ENCODE measurements at places on chromosomes 12 and 14.

DNA sequence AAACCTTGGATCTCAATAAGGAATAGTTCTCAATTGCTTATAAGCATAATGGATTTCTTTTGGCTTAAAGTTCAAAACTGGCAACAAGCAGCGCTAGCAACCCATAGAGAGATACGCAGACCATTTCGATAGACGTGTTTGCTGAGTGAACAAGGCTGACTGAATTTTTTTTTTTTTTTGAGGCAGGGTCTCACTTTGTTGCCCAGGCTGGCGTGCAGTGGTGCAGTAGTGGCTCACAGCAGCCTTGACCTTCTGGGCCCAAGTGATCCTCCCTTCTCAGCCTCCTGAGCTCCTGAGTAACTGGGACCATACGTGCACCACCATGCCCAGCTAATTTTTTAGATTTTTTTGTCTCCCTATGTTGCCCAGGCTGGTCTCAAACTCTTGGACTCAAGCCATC, 1.4 kb upstream of the AKAP5 start:
- DNase-seq: no peak

GRCh38 chr12:91120781-91121180, 9.5 kb upstream of the LUM start:
- no peak for DNase-seq

- DNase-seq: peak; percentile 72
Measured at GRCh38 chr14:20631023-20631879, 10.2 kb downstream of the OR6S1 start.

DNA sequence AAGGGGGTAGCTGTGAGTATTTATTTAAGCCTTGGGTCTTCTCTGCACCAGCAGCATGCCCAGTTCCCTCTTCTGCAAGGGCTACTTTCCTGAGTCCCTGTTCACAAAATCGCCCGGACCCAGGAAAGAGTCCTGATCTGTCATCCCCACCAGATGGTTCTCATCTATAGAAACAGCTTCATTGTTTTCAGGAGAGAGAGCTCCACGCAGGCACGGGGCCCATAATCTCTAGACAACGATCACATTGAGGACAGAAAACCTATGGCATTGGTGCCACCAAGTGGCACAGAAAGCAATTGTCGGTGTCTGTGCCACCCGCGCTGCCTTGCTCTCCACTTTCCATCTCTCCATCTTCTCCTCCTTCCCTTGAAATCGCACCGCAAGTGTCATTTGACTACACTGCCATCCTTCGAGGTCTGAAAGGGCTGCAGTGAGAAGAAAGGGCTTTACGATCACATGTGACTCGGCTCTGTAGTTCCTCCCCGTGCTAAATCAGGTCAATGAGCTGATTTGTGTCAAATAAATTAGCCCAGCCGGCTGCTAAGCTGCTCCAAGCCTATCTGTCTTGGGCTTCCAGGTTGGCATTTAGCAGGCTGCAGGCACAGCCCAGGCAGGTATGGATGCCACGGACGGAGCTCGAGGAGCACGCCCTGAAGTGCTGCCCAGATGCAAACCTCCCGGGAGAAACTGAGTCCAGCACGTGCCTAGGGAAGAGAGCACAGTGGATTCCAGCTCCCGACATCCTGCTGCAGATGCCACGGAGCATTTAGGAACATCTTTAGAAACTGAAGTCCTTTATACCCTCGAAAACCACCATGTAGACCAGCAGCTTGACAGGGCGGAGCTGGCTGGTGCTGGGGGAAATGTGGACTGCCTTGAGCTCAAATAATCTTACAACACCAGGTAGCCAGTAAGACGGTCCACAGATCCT, 28.8 kb downstream of the SPRING1 start:
- peak; percentile 69 for DNase-seq

- DNase-seq: no peak
Measured at GRCh38 chr12:78787576-78787975, 77.0 kb upstream of the SYT1 start.

GRCh38 chr14:54834727-54835126, 67.9 kb downstream of the GCH1 start:
- no peak for DNase-seq

DNA sequence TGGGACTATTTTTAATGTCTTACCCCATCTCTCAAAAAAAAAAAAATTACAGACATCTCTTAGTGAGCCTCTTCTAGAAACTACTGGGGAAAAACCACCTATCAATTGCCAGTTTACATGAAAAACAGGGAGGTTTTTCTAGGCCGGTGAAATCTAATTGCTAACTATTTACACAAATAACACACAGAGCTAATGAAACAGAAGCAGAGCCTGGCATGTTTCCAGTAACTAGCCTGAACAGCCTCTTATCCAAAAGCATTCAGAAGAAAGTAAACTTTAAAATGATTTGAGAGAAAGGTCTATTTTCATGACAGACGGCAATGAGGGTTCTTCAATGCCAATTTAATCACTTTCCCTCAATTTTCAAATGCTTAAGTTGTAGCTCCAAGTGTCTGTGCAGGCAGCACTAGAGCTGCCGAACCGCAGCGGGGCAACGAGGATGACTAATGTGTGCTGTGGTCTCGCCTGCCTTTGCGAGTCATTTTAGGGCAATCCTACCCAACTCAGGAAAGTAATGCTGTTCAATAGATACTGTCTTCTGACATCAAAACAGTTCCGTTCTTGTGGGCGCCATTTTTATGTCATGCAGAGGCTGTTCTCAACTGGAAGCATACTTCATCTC, 84.6 kb downstream of the SETD3 start:
- peak; percentile 47 for DNase-seq

- peak; percentile 76 for DNase-seq
Measured at GRCh38 chr12:11765421-11765816, 115.9 kb downstream of the ETV6 start.

DNA sequence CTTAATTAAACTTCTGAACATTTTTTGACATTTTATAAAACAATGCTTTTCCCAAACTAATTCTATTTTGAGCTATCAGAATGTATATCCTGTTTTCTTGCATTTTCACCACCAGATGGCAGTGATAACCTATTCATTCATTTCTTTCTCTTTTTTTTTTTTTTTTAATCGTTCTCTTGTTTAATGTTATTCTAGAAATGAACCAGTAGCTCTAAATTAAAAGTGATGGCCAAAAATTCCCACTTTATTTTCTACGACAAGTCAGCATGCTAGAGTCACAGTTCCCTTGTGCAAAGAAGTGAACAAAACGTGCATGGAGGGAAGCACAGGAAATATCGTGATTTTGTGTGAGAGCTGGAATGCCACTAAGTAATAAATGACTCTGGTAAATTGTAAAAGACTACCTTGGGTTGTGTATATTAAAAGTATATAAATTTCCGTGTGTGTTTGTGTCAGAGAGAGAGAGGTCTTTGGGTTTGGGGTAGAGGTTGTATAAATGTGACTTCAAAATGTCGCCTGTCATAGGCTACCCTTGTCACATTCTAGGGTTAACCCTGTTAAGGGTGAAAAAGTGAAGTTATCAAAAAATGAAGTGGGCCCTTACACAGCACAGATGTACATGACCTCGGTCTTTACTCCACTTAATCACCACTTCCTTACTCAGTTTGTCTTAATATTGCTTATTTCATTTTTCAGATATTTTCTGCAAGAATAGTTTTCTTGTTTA, 40.4 kb upstream of the LDHB start:
- peak; percentile 51 for DNase-seq

DNA sequence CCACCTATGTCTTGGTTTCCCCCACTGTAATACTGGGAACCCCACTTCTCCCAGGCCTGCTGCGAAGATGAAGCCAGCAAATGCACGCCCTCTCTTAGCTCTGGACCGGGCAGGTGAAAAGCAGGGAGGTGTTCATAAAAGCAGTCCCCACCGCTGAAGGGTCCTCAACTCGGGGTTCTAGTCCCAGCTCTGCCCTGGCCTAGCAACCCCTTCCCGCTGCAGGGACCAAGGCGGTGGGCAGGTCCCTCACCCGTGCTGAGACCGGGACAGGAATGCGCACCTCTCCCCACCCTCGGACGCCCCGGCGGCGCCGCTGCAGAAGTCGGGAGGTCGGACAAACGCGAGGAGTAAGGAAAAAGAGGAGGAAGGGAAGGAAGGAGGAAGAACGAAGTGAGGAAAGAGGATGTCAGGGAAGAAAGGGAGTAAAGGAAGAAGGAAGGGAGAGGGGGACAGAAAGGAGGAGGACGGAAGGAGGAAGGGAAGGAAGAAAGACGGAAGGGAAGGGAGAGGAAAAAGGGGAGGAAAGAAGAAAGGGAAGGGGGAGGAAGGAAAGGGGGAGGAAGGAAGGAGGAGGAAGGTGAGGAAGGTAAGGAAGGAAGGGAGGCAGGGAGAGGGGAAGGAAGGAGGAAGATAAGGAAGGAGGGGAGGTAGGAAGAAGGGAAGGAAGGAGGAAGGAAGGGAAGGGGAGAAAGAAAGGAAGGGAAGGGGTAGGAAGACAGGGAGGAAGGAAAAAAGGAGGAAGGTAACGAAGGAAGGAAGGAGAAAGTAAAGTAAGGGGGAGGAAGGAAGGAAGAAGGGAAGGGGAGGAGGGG, 701 bp downstream of the SPRING1 start:
- DNase-seq: no peak

- DNase-seq: no peak
Measured at GRCh38 chr14:88955455-88955854, 131.0 kb downstream of the TTC8 start.

DNA sequence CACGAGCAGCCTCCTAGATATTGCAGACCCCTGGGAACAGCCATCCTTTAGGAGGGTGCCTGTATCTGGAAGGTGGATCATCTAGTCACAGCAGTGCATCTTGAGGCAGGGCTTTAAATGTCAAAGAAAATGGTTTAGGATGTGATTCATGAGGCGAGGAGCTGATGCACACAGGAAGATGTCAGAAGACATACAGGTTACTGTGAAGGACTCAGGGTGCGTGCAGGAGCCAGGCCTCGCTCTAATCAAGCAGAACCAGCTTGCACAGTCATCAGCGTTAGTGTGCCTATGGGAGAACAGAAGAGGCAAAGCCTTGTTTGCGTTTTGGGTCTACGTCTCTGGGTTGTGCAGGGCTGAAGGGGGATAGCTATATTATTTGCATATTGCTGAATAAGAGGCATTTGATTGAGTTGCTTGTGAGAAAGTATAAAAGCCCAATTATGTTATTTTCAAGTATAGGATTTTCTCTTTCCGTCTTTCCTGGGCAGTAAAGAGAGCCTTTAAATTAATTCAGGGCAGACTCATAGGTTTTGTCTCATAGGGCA, 77.3 kb upstream of the RPH3A start:
- no peak for DNase-seq
